Hepatocyte (in vitro differentiated cells): ENCODE measurements at places on chromosomes 11 and 22. TPM values are rescaled to one million over a fixed set of nuclear protein-coding genes. Genes with fewer than 3 reads are reported as not detected.

The SCGB1C1 gene
- total RNA-seq: not detected in 2 replicates

The DEPDC7 gene
- total RNA-seq: 21.3 and 21.5 TPM in 2 replicates

The CBLIF gene
- total RNA-seq: 60.8 and 83.0 TPM in 2 replicates

The HBE1 gene
- 1.1 and 1.6 TPM in 2 replicates for total RNA-seq

The APOL6 gene
- total RNA-seq: 19.6 and 21.0 TPM in 2 replicates

The MARK2 gene
- 22.4 and 24.1 TPM in 2 replicates for total RNA-seq

The CEND1 gene
- not detected in 2 replicates for total RNA-seq

The OR51G1 gene
- total RNA-seq: not detected in 2 replicates

The MIF gene
- total RNA-seq: 240 and 306 TPM in 2 replicates

The NAALAD2 gene
- 29.8 and 30.9 TPM in 2 replicates for total RNA-seq

The RPS3 gene
- total RNA-seq: 1,201 and 1,418 TPM in 2 replicates
